ENCODE measurements at places on chromosomes 16 and 17. TPM values are rescaled to one million over a fixed set of nuclear protein-coding genes. Genes with fewer than 3 reads are reported as not detected.
A peak's percentile ranks its signal among the peaks of the same experiment; 100 is the strongest.

- H3K4me3 ChIP-seq, result no peak overlapping the region
- no peak for DNase-seq
- no peak overlapping the region for H3K27ac ChIP-seq
- no peaks in the 10 kb centered on the region for H3K27me3 ChIP-seq
These were observed 11.8 kb downstream of the MRM1 start for GRCh38 chr17:36613155-36613554.

GRCh38 chr17:31918701-31919128 is 17.2 kb upstream of the UTP6 start:
- no peak overlapping the region for H3K4me3 ChIP-seq
- H3K27ac ChIP-seq, result no peak overlapping the region
- peaks cover 25% of the 10 kb centered on the region for H3K27me3 ChIP-seq
- peaks cover 3% of the 10 kb centered on the region for H3K4me1 ChIP-seq
- no peak for DNase-seq

DNA sequence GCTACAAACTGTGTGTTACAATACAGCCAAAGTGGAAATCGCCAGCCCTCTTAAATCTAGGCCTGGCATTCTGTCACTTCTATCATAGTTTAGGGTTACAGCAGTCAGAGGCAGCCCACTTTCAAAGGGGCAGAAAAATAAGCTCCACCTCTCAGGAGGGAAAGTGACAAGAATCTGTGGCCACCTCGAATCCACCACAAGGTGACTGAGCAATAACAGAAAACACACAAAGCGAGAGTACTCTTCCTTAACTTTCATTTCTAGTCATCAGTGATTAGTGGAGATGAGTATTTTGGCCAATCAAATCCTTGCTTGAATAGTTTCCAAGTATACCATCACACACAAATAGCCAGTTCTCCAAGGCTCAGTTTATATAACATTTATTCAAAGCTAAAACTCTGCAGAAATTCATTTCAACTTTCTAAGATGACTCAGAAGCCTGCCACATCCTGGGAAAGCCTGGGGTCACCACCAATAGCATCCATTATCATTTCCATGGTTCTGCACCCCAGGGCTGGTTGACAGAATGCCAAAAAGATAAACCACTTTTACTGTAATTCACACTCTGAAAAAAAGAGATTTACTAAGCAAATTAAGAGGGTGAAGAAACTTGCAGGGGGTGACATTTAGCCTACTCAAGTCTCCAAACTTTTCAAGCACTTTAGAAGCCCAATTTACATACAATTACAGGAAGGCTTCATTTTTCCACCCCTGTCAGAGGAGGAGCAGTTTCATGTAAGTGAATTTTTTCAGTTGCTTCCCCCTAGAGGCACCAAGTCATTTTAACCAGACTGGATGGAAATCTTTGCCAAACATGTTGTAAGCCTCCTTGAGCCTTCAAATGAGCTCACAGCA is 66.8 kb downstream of the SALL1 start:
- no peaks in the 10 kb centered on the region for H3K4me1 ChIP-seq
- DNase-seq, result no peak
- no peaks in the 10 kb centered on the region for H3K27me3 ChIP-seq
- H3K4me3 ChIP-seq, result no peak overlapping the region

NPIPB2 gene
- 12.0 TPM for total RNA-seq

KRTAP1-1 gene
- not detected for total RNA-seq

- DNase-seq, result no peak
- H3K36me3 ChIP-seq, result no peaks in the 10 kb centered on the region
- H3K4me3 ChIP-seq, result no peak overlapping the region
- peaks cover 15% of the 10 kb centered on the region for H3K4me1 ChIP-seq
- H3K27me3 ChIP-seq, result peaks cover 78% of the 10 kb centered on the region
These were observed 3.3 kb downstream of the HNF1B start for GRCh38 chr17:37741341-37742115.

GRCh38 chr16:78866521-78866920 is 734.0 kb downstream of the MAF start:
- H3K36me3 ChIP-seq, result no peaks in the 10 kb centered on the region
- no peaks in the 10 kb centered on the region for H3K4me1 ChIP-seq
- H3K4me3 ChIP-seq, result no peak overlapping the region
- no peak overlapping the region for H3K27ac ChIP-seq
- H3K27me3 ChIP-seq, result no peaks in the 10 kb centered on the region
- no peak for DNase-seq

- H3K4me3 ChIP-seq, result no peak overlapping the region
- no peaks in the 10 kb centered on the region for H3K36me3 ChIP-seq
- H3K27ac ChIP-seq, result no peak overlapping the region
- peaks cover 3% of the 10 kb centered on the region for H3K27me3 ChIP-seq
- H3K4me1 ChIP-seq, result peaks cover 16% of the 10 kb centered on the region
- DNase-seq, result no peak
These were observed 41.1 kb upstream of the MMD start for GRCh38 chr17:55462711-55463110.

DNA sequence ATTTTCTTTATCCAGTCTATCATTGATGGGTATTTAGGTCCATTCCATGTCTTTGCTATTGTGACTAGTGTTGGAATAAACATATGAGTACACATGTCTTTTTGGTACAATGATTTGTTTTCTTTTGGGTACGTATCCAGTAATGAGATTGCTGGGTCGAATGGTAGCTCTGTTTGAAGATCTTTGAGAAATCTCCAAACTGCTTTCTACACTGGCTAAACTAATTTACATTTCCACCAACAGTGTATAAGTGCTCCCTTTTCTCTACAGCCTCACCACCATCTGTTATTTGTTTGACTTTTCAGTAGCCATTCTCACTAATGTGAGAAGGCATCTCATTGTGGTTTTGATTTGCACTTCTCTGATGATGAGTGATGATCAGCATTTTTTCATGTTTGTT is 103.7 kb downstream of the GOSR1 start:
- H3K4me1 ChIP-seq, result no peaks in the 10 kb centered on the region
- no peak overlapping the region for H3K27ac ChIP-seq
- DNase-seq, result no peak
- no peak overlapping the region for H3K4me3 ChIP-seq
- peaks cover 2% of the 10 kb centered on the region for H3K27me3 ChIP-seq

CCL8 gene
- total RNA-seq, result not detected

CD7 gene
- 334 TPM for total RNA-seq

DNA sequence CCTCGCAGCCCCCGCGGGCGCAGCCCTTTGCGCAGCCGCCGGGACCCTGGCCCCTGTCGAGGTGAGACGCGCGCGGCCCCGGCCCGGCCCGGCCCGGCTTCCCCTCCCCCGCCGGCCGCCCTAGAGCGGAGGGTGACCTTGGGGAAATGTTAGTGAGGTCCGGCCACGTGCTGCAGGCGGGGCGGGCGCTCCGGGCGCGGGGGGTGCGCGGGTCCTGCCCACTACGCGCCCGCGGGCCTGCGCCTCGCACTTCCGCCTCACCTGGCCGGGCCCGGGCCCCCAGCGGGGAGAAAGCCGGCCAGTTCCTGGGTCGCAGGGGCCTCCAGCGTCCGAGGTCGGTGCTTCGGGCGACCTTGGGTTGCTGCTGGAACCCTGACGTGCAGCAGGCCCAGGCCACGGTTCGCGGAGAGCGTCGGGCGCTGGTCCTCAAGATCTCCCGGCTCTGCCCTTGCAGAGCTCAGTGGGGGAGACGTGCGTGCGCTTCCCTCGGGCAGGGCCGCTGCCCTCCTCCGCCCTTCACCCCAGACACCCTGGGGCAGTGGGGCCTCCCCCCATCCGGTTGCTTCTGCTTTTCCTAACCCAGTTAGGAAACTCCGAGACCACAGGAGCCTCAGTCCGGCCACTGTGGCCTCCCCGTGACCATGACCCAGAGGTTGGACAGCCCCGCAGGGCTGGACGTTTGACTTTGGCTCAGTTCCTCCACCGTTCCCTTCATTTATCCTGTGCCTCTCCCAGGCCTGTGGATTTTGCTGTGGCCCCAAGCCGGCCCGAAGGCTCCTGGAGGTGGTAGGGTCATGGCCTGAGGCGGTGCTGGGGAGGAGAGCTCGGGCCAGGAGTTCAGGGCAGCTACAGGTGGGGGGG is 791 bp downstream of the MCRIP2 start:
- DNase-seq, result peak; percentile 55
- peak overlapping the region; percentile 70 for H3K4me3 ChIP-seq
- peaks cover 15% of the 10 kb centered on the region for H3K4me1 ChIP-seq
- no peaks in the 10 kb centered on the region for H3K27me3 ChIP-seq
- peaks cover 9% of the 10 kb centered on the region for H3K36me3 ChIP-seq
